ENCODE measurements at places on chromosomes 7 and 10. TPM values are rescaled to one million over a fixed set of nuclear protein-coding genes. Genes with fewer than 3 reads are reported as not detected.

Gene CDK14
- 17.2 TPM for polyA plus RNA-seq

Gene AOAH
- 2.5 TPM for polyA plus RNA-seq

Gene SLC12A9
- 20.7 TPM for polyA plus RNA-seq

Gene CH25H
- 0.35 TPM for polyA plus RNA-seq

Gene ELFN1
- polyA plus RNA-seq: 4.7 TPM

Gene ASB10
- polyA plus RNA-seq: 6.2 TPM

Gene GPR26
- polyA plus RNA-seq: not detected

Gene TLX1
- polyA plus RNA-seq: not detected

Gene ARHGAP22
- polyA plus RNA-seq: 1.3 TPM

Gene CTTNBP2
- polyA plus RNA-seq: 1.1 TPM

Gene TMEM229A
- polyA plus RNA-seq: not detected

Gene GIMAP4
- polyA plus RNA-seq: 20.1 TPM

- no peak for DNase-seq
Measured at GRCh38 chr10:24303522-24304310, 94.8 kb downstream of the KIAA1217 start.

DNA sequence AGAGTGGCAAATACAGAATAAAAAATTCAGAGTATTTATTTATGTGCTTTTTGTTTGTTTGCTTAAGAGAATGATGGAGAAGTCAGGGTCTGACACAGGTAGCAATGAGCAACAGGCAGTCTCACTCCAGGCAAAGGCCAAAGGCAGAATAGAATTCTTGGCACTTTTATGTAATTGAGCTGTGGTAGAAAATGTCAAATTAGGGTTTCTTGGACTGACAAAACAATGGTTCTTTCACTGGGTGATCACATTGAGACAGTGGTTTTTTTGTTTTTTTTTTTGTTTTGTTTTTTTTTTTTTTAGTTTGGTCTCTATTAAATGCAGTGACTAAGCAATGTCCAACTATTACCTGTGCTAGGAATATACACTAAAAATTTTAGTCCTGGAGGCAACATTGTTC is 27.4 kb downstream of the POM121L12 start:
- no peak for DNase-seq

DNA sequence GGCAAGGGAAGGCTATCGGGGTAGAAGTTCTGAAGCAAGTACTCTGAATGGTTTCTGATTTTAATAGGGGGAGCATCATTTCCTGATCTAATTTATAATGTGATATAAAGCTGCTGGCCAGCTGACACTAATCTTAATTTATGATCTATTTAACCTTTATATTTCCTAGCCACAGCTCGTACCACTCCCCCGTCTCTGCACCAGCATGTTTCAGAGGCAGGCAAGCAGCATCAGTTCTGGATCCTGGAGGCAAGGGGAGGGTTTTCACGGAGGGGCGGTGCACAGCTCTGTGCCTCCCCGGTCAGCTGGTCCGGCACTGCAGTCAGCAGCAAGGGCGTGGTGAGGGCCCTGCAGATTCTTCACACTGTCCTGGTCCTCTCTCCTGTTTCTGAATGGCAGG is 30.0 kb downstream of the MGMT start:
- DNase-seq: no peak

- DNase-seq: no peak
Measured at GRCh38 chr10:123997013-123997412, 96.4 kb downstream of the CHST15 start.

DNA sequence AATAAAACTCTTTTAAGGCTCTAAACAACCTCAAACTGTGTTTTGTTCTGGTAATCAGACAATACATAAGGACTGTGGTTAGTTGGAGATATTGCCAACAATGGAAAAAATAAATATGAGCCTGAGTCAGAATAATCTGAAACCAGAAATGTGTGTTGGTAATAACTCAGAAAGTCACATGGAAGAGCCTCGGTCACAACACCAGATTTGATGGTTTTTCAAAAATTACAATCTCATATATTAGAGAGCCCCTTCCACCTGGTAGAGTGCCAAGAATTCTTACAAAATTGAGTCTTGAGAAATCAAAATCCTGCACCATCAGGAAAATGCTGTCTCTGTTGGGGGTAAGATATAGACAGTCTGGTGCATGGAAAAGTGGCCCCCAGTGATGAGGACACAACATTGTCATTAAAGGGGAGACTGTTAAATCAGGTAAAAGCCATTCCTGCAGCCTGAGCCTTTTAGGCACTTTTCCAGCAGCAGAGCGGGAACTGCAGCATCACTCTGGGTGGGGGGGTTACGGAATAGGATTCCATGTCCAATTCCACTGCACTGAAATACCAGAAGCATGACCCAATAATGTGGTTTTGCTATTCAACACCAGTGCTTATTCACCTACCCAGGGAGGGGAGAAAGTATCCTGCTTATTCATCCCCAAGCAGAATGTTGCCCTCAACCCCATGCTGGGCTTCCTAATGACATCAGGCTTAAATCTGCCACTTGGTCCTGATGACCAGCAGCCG is 9.5 kb upstream of the ADAM12 start:
- no peak for DNase-seq

DNA sequence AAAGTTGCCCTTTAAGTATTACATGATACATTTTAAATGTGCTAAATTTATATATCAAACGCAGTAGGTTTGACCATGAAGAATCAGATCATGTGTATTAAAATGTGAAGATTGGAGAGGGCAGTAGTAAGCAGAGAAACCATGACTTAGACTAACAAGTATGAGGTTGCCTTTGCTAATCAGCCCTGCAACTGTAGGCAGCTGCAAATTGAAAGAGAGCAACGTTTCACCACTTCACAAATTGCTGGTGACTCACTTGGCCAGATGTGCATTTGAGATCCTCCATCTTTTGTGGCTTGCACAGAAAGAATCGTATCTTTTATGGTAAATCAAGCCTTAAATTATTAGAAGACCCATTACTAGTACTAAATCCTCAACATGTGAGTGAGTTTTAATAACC is 10.1 kb upstream of the SEMA3A start:
- DNase-seq: no peak

- no peak for DNase-seq
Measured at GRCh38 chr10:44294726-44295412, 90.0 kb downstream of the CXCL12 start.

- DNase-seq: no peak
Measured at GRCh38 chr10:98045785-98046389, 15.5 kb upstream of the CRTAC1 start.

DNA sequence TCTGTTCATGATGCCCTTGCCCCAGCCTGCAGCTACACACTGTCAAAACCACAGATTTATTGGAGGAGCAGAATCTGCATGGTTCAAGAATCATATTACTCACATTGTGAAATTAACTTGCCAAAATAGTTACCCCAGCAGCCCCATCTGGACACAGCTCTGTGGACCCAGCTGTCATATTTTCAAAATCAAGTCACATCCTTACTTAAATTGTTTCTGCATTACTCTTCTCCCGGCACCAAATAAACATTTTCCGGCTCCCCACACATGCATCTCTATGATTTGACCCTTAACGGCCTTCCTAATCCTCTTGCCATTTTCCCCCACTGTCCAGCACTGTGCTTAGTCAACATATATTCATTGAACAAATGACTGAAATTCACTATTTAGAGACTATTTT is 43.8 kb upstream of the GPR26 start:
- DNase-seq: no peak

GRCh38 chr7:54967377-54967776 is 51.4 kb upstream of the EGFR start:
- DNase-seq: no peak

- DNase-seq: no peak
Measured at GRCh38 chr10:125008689-125009638, 67.0 kb downstream of the ZRANB1 start.

DNA sequence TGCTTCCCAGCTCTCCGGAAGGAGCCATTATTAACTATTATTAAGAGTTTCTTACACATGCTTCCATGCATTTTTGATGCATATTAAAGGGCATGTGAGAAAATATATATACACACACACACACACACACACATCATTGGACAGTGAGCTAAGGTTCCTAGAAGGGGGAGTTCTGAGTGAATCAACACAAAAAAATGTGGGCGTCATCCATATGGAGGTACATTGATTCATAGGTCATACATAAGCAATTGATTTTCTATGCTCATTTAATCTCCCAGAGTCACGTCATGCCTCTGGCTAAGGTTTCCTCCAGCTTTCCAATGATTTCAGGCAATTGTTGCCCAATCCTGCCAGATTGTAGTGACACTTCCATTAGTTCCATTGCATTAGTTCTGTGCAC is 269.4 kb downstream of the DNAJB9 start:
- DNase-seq: no peak

- no peak for DNase-seq
Measured at GRCh38 chr10:95169522-95169921, 24.5 kb upstream of the ACSM6 start.

DNA sequence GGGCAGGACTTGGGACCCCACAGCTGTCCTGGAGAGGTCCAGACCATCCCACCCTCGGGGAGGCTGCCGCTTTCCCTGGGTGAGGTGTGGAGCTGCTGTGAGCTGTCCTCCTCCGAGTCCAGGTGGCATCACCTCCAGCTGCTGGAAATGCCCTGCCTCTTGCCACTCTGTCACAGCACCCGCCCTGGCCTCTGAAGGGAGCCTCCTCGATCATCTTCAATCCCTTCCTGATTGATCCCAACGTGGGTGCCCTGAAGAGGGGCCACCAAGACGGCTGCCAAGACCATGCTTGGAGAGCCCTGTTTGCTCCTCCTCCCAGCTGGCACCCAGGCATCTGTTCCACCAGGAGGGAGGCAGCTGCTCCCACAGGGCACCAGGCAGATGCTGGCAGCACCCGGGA is 4.6 kb downstream of the C10orf105 start:
- DNase-seq: no peak

DNA sequence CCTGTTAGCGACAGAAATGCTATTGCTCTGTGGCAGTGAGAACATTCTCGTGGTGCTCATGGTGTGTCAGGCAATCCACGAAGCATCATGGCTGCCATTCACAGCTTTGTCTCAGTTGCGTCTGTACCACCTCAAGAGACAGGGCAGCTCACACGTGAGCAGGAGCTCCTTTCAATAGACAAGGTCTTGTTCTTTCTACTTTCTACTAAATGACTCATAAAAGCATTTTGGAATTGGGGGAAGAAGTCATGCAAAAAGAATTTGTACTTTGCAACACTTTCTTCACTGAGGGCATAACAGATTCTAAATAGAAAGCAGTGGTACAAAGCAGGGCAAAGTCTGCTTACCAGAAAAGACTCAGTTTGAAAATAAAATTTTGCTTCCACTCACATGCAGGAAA is 638.5 kb downstream of the PHTF2 start:
- DNase-seq: no peak

- no peak for DNase-seq
Measured at GRCh38 chr7:821688-822087, 10.6 kb upstream of the SUN1 start.

DNA sequence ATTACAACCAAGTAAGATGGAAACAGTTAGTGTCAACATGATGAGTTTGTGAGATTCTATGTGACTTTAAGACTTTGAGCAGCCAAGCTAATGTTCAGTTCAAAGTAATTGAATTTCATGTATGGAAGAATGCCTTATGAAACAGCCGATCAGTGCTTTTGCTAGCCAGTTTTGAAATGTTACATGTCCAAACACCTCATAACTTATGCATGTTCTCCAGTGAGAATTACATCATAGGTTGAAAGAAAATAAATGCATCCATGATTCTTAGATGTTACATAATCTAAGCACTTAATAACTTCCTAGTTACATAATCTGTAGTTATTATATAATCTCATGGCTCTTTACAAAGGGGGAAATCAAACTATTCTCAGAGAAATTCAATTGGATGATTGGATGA is 211.3 kb downstream of the BICC1 start:
- peak; percentile 65 for DNase-seq

GRCh38 chr10:77602231-77602912 is 35.2 kb downstream of the KCNMA1 start:
- DNase-seq: no peak

GRCh38 chr7:99029466-99030435 is 114.2 kb downstream of the SMURF1 start:
- no peak for DNase-seq

GRCh38 chr7:151796091-151796870 is 80.6 kb downstream of the PRKAG2 start:
- DNase-seq: no peak

- no peak for DNase-seq
Measured at GRCh38 chr7:56092789-56093531, at the start of gene PHKG1. PHKG1 (minus strand) TSS chr7:56092952; CDS start chr7:56088941, 4,011 bp downstream.

GRCh38 chr10:70737250-70737649 is 47.9 kb downstream of the TBATA start:
- no peak for DNase-seq

- DNase-seq: no peak
Measured at GRCh38 chr7:106773228-106773627, 91.9 kb upstream of the PIK3CG start.

- no peak for DNase-seq
Measured at GRCh38 chr7:51356849-51357516, 40.4 kb upstream of the COBL start.

DNA sequence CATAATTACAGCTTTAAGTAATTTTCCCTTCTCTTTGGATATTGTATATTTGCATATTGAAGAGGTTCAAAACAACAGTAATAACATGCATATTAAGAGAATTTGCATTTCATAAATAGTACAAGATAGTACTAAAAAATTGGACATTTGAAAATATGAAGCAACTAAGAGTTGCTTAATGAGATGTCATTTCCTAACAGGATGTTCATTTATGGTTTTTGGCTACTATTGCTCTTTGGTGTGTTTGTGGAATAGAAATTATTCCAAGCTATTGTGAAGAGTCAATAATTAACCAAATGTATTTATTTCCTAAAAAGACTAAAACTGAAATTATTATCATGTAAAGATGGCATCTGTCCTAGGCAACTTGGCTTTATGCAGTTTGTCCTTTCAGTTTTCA is 4.1 kb upstream of the SGCE start:
- DNase-seq: no peak

DNA sequence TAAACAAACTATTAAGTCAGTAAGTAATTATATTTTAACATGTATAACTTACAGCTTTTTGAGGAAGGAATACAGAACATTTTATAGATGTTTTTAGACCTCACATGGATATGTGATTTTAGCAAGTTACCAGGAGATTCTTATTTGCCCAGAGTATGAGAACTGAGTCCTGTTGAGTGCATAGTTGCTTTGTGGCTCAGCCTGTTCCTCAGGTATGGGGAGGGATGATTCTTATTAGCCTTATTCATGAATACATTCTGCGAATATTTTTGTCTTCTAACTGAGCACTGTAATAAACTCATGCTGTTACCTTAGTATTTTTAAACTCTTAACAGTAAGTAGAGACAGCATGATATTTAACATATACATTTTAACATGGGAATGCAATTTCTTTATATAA is 17.9 kb downstream of the BTAF1 start:
- no peak for DNase-seq

DNA sequence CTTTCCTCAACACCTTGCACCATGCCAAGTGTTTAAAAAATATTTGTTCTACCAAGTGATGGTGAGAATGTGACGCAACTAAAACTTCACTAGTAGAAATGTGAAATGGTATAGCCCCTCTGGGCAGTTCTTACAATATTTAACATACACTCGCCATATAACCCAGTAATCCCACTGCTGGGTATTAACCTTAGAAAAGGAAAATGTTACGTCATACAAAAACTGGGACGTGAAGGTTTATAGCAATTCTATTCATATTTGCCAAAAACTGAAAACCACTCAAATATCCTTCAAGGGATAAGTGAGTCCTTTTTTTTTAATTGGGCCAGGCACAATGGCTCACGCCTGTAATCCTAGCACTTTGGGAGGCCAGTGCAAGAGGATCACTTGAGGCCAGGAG is 279.3 kb downstream of the SKIDA1 start:
- DNase-seq: no peak

Measured in forelimb muscle (tissue), 1 donor.